ENCODE measurements at places on chromosomes 2 and 18.

GRCh38 chr2:43452318-43452731, 143.5 kb downstream of the THADA start:
- DNase-seq: no peak

DNA sequence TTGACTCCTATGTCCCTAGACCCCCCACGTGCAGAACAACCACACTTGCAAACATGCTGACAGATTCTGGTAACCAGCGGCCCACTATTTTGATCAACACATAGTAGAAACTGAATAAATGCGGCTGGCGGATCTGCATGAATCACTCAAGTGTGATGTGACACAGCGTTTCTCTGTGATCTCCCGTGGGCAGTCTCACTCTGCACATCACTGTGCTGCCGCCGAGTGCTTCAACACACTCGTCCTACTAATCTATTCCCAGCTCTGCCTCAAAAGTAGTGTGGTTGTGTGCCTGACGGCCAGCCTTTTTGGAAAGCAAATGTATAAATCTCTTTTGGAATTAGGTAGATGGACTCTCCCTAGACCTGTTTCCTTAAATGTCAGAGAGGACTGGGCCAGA, 37.3 kb upstream of the TMEM182 start:
- DNase-seq: no peak

DNA sequence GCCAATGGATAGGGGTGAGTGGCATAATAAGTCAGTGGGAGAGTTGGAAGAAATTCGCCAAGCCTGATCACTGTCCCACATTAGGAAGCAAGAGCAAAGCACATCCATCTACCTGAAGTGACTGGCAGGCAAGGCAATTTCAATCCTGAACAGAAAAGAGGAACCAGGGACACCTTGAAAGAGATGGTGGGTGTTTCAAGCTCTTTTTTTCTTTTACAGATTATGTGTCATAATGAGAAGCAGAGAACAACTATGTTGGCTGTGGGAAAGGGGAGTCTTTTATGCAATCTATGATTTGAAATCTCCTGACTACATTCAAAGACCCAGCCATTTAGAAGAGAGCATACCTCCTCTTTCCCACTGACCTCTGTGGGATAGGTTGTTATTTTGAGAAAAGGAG, 63.5 kb downstream of the TGIF1 start:
- DNase-seq: no peak

DNA sequence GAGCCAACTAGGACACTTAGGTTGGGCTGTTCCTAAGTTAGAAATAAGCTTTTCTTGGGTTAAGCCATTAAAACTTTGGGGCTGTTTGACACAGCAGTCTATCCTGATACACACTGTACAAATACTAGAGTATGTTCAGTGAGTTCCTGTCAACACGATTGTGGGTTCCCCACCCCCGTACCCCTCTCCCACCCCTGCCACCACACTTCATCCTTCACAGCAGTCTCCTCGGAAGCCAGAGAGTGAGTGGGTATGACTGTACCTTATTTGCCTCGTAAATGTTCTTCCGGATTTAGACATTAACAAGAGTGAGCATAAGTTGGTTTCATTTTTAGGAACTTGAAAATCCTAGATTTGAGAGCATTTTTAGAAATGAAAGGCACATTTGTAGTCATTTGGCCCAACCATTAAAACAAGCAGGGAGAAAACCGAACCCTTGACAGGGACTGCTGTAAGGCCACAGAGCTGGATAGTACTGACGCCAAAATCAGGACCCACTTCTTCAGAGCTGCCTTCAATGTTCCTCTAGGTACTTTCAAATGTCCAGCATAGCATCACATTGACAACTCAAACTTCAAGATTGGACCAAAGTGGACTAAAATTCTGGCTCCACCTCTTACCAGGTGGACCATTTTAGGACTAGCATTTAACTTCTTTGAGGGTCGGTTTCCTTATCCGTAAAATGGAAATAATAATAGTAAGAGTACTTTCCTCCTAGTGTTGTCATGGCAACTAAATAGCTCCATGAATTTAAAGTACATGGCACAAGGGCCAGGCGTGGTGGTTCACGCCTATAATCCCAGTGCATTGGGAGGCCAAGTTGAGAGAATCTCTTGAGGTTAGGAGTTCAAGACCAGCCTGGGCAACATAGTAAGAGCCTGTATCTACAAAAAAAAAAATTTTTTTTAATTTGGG, 166.3 kb upstream of the SERTAD2 start:
- DNase-seq: no peak

- no peak for DNase-seq
Observed at GRCh38 chr18:79682894-79683625, 3.5 kb downstream of the CTDP1 start.

GRCh38 chr2:134117676-134118075, 136.2 kb upstream of the MGAT5 start:
- DNase-seq: no peak

- no peak for DNase-seq
Observed at GRCh38 chr2:127220102-127220767, at the start of gene CYP27C1. CYP27C1 (minus strand) TSS chr2:127220299; CDS start chr2:127220270, 29 bp downstream.

- no peak for DNase-seq
Observed at GRCh38 chr2:23944976-23945375, 4.7 kb downstream of the UBXN2A start.

DNA sequence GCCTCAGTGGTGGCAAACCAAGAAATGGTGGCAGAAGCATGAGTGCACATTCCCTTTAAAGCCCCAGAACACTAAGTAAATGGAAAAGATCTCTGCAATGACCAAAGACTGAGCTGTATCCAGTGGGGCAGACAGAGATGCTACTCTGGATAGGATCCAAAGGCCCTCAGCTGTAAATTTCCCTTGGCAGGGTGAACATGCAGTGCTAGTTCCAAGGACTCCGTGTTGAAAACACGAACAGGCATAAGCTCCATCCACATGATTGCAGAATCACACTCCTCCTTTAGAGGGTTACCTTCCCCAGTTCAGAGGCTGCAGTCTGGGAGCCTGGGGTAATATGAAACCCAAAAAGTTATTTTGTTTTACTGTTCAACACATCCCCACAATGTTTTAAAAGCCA, 98.6 kb upstream of the KLF7 start:
- no peak for DNase-seq

GRCh38 chr2:143282684-143283083, 153.5 kb downstream of the ARHGAP15 start:
- DNase-seq: no peak

- no peak for DNase-seq
Observed at GRCh38 chr2:138827426-138828054, 47.4 kb upstream of the NXPH2 start.

- DNase-seq: no peak
Observed at GRCh38 chr18:66729442-66730239, 125.8 kb upstream of the CDH19 start.

DNA sequence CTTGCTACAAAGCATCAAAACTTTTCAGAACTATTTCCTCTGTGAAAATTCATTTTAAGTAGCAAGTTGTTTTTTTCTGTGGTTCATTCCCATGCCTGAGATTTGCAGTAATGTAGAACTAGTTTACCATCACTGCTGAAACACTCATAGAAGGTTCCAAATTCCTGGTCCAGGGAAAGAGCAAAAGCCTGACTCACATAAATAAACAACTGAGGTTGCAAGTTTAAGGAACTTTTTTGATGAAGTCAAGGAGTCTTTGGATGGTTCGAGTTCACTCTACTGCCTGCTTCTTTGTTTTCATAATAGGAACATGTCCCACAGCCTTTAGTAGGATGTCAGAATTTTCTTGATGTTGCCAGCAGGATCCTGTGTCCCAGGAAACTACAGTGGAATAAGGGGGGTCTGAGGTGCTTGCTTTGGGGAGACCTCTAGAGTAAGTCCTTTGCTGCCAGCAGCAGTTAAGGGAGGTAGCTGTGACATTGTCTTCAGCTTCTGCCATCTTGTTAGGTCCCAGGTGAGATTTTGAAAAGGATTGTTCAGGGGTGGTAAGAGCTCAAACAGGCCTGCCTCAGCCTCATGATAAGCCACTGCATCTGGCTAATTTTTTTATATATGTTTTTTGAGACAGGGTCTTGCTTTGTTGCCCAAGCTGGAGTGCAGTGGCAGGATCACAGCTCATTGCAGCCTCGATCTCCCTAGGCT, 43.9 kb downstream of the ACSL3 start:
- peak; percentile 12 for DNase-seq

DNA sequence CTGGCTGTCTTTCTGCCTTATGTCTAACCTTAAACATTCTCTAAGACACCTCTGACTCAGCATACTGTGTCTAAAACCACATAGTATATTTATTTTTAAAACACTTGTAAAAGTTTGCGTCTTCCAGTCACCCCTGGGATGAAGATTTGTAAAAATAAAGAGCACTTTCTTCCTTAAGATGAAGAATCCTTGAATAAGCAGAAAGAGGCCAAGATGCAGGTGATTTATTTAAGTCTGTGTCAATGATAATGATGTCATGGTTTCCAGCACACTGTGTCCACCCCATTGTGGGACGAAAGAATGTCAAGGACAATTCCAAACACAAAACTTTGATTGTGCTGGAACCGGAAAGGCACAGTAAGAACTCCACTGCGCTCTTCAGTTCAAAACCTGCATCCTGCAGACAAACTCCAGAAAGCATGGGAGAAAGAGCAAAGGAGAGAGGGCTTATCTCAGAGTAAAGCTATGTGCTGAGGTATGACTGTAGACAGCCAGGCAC, 92.9 kb downstream of the ZEB2 start:
- peak; percentile 12 for DNase-seq

DNA sequence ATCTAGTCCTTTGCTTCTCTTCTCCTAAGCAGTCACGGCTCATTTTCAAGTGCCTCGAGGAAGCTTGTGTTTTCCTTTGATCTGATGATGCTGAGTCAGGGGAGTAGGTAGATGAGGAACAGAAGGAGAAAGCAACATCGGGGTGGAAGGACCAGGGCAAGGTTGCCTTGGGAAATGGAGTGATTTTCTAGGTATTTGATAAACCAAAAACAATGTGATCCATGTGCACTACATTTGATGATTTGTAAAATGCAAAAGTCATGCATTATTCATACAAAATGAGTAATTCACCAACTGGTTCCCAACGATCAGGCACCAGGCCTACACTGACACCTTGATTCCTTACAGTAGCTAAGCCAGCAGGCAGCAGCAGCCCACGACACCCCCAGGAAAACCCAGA, 205.3 kb downstream of the ANAPC1 start:
- DNase-seq: no peak

GRCh38 chr2:54936766-54937165, 113.5 kb downstream of the RTN4 start:
- DNase-seq: peak; percentile 26

DNA sequence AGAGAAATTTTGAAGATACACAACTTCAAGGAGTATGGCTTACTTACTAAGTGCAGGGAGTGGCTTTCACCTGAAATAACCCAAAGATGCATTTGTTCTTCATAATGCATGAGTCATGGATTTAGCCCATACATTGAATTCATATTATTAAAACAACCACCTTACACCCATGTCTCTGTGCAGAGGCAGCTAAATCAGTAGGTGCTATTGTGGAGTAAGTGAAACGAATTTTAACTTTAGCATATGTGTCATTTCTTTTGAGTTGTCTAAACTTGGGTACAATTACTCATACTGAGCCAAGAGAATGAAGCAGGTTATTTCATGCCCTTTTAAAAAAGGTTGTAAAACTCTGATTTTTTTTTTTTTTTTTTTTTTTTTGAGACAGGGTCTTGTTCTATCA, 11.0 kb upstream of the ANKRD29 start:
- DNase-seq: no peak

GRCh38 chr2:124798551-124798950, 773.5 kb downstream of the CNTNAP5 start:
- DNase-seq: no peak

DNA sequence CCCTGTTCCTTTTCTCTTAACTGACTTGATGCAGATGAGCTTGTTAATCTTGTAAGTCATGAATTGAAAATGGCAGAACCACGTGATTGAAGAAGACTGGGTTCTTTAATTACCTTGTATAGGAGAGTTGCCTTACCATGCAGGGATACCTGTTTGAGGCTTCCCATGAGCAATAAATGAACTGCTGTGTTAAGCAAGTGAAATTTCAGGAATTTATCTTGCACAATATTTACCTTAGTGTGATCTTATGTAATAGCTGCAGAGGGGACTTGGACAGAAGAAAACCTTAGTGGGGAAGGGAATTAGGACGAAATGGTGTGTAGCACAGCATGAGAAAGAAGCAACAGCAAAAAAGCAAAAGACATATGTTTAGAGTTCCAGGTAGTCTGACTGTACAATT, 384.0 kb upstream of the TMEFF2 start:
- DNase-seq: no peak

DNA sequence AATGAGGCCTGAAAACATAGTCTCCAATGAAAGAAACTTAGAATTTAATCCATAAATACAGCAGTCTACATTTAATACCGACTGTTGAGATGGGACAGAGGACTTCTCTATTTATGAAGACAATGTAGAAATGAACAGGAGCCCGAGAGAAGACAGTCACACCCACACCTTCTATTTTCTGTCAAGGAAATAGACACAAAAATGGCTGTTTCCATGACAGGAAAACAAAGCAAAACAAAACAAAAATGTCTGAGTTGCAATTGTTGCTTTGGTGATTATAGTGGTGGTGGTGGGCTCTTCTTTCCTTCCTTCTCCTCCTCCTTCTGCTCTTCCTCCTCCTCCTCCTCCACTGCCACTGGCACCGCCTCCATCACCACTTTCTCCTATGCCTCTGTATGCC, 72.3 kb upstream of the CCDC68 start:
- DNase-seq: no peak

DNA sequence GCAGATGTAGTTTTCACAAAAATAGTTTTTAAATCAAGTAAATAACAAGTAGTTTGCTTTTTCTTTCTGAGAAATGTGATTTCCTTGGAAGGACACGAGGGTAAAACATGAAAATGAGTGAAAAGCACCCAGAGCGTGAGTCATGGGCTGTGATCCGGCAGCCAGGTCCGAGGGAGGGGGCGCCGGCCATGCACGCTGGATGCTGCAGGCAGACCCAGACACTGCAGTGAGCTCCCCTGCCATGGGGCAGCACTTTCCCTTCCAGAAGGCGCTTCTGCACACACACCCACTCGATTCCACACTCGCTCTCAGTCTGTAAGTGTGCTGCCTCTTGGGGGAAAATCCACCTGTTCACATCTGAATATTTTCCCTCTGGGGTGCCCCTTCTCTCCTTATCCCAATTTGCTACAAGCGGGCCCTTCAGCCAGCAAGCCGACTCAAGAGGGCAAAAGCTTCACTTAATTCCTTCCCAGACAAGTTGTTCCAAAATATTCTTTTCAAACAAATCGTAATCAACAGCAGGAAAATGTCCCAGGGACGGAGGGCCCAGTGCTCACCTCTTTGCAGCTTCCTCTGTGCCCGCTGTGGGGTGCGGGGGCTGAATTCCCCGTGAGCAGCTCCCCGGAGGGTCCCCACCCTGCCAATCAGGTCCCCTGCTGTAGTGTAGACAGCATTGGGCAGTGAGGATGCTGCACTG, 87.0 kb upstream of the ID2 start:
- no peak for DNase-seq

GRCh38 chr2:147045113-147045512, 799.7 kb upstream of the ACVR2A start:
- DNase-seq: no peak

Measured in H54 (cell line).